Fibroblast of the aortic adventitia (primary cell): ENCODE measurements at places on chromosomes 12 and 14. TPM values are rescaled to one million over a fixed set of nuclear protein-coding genes. Genes with fewer than 3 reads are reported as not detected.

The NANOG gene
- under 0.01 and 0.16 TPM in 2 replicates for total RNA-seq

GRCh38 chr12:66337381-66338010, 35.2 kb downstream of the HELB start:
- no peak for DNase-seq

The SAMD15 gene
- 2.0 and 3.6 TPM in 2 replicates for total RNA-seq

The ALDH2 gene
- 23.1 and 40.9 TPM in 2 replicates for total RNA-seq

- DNase-seq, result peak; percentile 71
Measured at GRCh38 chr12:69154585-69155363, 84.6 kb upstream of the CPSF6 start.

The BMP4 gene
- 14.4 and 23.8 TPM in 2 replicates for total RNA-seq

DNA sequence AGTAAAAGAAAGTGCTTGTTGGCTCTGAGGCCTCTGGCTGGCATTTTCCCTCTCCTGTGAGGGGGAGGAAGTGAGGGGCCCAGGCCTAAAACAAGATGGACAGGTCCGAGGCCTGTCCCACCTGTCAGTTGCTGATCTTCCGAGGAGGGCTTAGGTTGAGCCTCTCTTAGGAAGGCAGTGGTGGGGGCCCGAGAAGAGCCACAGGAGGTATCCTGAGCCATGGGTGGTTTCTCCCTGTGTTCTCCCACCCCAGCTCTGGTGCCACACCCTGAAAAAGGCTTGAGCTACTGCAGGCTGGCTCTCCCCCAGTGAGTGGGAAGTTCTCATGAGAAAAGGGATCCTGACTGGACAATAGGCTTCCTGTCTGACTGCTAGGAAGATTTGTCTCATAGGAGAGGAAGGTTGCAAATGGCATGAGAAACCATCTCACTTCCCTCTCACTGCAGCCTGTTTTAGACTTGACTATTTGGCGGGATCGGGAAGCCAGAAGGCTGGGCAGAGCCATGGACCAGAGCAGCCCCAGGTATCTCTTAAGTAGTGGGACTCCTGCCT, 72.1 kb upstream of the SRSF5 start:
- peak; percentile 46 for DNase-seq
